ENCODE measurements at places on chromosomes 7 and 10. TPM values are rescaled to one million over a fixed set of nuclear protein-coding genes. Genes with fewer than 3 reads are reported as not detected.

FAM171A1 gene
- 20.9 TPM for total RNA-seq

FAM25C gene
- total RNA-seq, result not detected

CDHR1 gene
- 0.26 TPM for total RNA-seq

CUZD1 gene
- total RNA-seq, result not detected

MYO3A gene
- not detected for total RNA-seq

ARHGAP21 gene
- total RNA-seq, result 56.6 TPM

CALML5 gene
- not detected for total RNA-seq

CTNNA3 gene
- not detected for total RNA-seq
